ENCODE measurements at places on chromosomes 1 and 21. TPM values are rescaled to one million over a fixed set of nuclear protein-coding genes. Genes with fewer than 3 reads are reported as not detected.

Gene CRNN
- total RNA-seq, result not detected

Gene ACTL8
- total RNA-seq, result 0.98 TPM

Gene KCNQ4
- total RNA-seq, result 0.05 TPM

Gene FCRL1
- not detected for total RNA-seq

Gene TNFAIP8L2
- total RNA-seq, result not detected

Gene SYPL2
- total RNA-seq, result 0.30 TPM

Gene ANXA9
- total RNA-seq, result 2.7 TPM

Gene CXADR
- 0.41 TPM for total RNA-seq

Gene EDARADD
- total RNA-seq, result 1.2 TPM

Gene KRTCAP2
- 102 TPM for total RNA-seq

Gene SELP
- total RNA-seq, result not detected

Gene DTL
- total RNA-seq, result 60.8 TPM

Gene FNDC5
- total RNA-seq, result 0.23 TPM

Gene CLDN17
- not detected for total RNA-seq

Gene AADACL4
- total RNA-seq, result not detected

Gene TNFRSF18
- total RNA-seq, result not detected

Gene CYYR1
- total RNA-seq, result 0.21 TPM

Gene SERINC2
- total RNA-seq, result 22.6 TPM

Gene FCGR2B
- 0.48 TPM for total RNA-seq

Gene RAB13
- total RNA-seq, result 76.3 TPM

Gene TSTD1
- total RNA-seq, result 0.83 TPM

Gene AGT
- total RNA-seq, result not detected

All from A375 (cell line).